ENCODE measurements at places on chromosomes 7 and 10. TPM values are rescaled to one million over a fixed set of nuclear protein-coding genes. Genes with fewer than 3 reads are reported as not detected.

- peak overlapping the region; percentile 82 for H3K4me3 ChIP-seq
- DNase-seq = peak; percentile 19
- H3K27ac ChIP-seq = peak overlapping the region; percentile 45
- H3K36me3 ChIP-seq = no peaks in the 10 kb centered on the region
- no peaks in the 10 kb centered on the region for H3K27me3 ChIP-seq
- peaks cover 42% of the 10 kb centered on the region for H3K4me1 ChIP-seq
These were observed 37.9 kb upstream of the RASGEF1A start for GRCh38 chr10:43304687-43305333.

DNA sequence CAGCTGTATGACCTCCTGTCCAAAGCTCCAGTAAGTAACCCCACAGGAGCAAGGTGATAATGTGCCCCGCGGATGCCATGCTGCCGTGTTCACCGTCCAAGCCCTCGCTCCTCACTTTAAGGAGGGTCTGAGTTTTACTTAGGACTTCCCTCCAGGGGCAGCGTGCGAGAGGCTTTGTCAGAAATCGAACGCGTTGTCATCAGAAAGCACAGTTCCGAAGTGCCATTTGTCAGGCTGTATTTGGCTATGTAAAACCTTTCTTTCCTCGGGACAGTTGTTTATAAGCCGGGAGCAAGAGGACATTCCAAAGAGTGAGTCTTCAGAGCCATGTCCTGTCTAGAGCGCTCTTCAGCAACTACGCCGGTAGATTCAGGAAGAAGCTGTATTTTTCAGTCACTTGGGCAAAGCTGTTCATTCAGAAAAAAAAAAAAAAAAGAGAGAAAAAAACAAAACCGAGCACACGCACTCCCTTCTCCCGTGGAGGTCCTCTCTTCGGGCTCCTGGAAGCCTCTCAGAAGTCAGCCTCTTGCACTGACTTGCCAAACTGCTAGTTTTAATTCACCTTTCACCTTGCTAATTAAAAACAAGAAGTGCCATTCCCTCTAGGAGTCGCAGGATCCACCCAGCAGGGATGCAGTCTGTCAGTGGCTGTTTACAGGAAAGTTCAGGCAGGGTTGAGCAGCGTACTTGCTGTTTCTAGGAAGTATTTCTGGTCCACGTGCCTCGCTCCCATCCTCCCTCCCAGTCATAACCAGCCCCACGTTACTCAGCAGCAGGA lies at the start of gene SEMA3E:
SEMA3E (minus strand) TSS at position 676 of the 778 bp plus-strand sequence.
- no peak within 1 kb of the TSS for H3K4me3 ChIP-seq
- no peak within 1 kb of the TSS for H3K27ac ChIP-seq
- no peaks in the 10 kb centered on the region for H3K36me3 ChIP-seq
- DNase-seq = no peak
- no peaks in the 10 kb centered on the region for H3K27me3 ChIP-seq

- no peak for DNase-seq
- H3K36me3 ChIP-seq = no peaks in the 10 kb centered on the region
- H3K4me1 ChIP-seq = peaks cover 7% of the 10 kb centered on the region
- peaks cover 7% of the 10 kb centered on the region for H3K27me3 ChIP-seq
These were observed 109.1 kb downstream of the ELAPOR2 start for GRCh38 chr7:86950360-86950759.

DNA sequence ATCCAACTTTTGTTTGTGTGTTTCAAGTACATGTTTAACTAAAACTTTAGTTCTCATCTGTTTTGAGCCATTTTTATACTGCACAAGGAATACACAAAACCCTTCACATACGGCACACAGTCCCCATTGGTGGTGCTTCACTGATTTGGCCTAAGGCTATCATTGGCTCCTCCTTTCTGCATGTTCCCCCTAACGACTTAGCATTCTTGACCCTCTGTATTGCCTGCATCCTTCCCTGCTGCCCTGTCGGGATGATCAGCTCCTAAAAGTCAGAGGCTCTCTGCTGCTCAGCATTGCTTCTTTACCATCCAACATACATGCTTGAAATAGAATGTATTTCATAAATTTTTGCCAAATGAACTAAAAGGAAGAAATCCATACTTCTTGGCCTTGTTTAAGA lies 111.4 kb upstream of the ABCB5 start:
- H3K4me1 ChIP-seq = no peaks in the 10 kb centered on the region
- no peak overlapping the region for H3K27ac ChIP-seq
- H3K4me3 ChIP-seq = no peak overlapping the region
- no peaks in the 10 kb centered on the region for H3K27me3 ChIP-seq

GRCh38 chr10:21176934-21177480 lies 279.9 kb upstream of the NEBL start:
- H3K36me3 ChIP-seq = no peaks in the 10 kb centered on the region
- no peak overlapping the region for H3K4me3 ChIP-seq
- H3K27me3 ChIP-seq = peaks cover 38% of the 10 kb centered on the region
- H3K4me1 ChIP-seq = no peaks in the 10 kb centered on the region

GRCh38 chr10:93580828-93581227 lies 14.4 kb downstream of the FFAR4 start:
- no peaks in the 10 kb centered on the region for H3K4me1 ChIP-seq
- H3K27ac ChIP-seq = no peak overlapping the region
- peaks cover 2% of the 10 kb centered on the region for H3K36me3 ChIP-seq
- H3K4me3 ChIP-seq = no peak overlapping the region
- no peak for DNase-seq
- H3K27me3 ChIP-seq = peaks cover 9% of the 10 kb centered on the region

- H3K36me3 ChIP-seq = no peaks in the 10 kb centered on the region
- H3K4me1 ChIP-seq = peaks cover 5% of the 10 kb centered on the region
- no peak overlapping the region for H3K4me3 ChIP-seq
- H3K27ac ChIP-seq = no peak overlapping the region
- no peak for DNase-seq
These were observed 1.5 kb upstream of the MET start for GRCh38 chr7:116670409-116671015.

DNA sequence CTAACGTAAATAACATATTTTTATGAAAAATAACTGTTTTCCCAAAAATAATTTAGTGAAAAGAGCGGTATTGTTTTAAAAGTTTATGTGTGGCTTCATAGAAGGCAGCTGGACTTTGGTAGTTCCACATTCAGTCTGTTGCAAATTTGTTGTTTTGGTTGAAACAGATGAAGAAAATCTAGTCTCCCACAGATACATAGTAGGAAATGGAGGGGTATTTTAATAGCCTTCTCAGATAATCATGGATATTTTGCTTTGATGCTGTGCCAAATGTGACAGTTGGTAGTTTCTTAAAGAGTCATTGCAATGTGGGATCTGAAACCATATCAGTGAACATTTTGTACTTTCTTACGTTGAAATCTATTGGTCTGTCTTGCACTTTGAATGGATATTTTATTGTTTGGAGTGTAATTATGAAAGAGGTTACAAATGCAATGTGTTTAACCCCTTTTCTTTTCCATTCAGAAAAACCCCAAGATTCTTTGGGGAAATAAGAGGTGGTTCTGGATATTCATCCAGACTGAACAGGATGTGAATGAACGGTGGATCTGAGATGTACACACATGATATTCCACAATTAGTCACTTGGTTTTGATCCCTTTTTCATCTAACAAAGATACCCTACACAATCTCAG lies 10.4 kb downstream of the ZNF365 start:
- no peaks in the 10 kb centered on the region for H3K36me3 ChIP-seq
- H3K27me3 ChIP-seq = no peaks in the 10 kb centered on the region
- peak overlapping the region; percentile 49 for H3K27ac ChIP-seq
- peaks cover 22% of the 10 kb centered on the region for H3K4me1 ChIP-seq

DNA sequence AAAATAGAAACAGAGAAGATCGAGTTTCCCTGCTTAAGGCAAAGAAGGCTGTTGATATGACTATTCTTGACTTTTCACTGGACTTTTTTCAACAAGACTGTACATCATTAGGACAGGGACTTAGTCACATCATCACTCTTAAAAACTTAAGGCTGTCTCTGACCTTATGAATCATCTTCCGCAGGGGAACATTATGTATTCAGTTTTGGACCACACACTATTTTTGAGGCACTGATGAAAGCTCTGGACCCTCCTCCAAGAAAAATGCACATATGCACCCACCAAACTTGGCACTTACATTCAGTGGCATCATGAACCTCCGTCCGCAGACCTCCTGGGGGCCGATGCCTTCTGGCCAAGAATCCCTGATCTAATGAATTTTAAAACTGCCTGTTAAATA lies 96.4 kb downstream of the CALD1 start:
- DNase-seq = no peak
- no peaks in the 10 kb centered on the region for H3K36me3 ChIP-seq
- H3K27me3 ChIP-seq = peaks cover 33% of the 10 kb centered on the region
- H3K4me1 ChIP-seq = no peaks in the 10 kb centered on the region
- H3K4me3 ChIP-seq = no peak overlapping the region
- no peak overlapping the region for H3K27ac ChIP-seq

DNA sequence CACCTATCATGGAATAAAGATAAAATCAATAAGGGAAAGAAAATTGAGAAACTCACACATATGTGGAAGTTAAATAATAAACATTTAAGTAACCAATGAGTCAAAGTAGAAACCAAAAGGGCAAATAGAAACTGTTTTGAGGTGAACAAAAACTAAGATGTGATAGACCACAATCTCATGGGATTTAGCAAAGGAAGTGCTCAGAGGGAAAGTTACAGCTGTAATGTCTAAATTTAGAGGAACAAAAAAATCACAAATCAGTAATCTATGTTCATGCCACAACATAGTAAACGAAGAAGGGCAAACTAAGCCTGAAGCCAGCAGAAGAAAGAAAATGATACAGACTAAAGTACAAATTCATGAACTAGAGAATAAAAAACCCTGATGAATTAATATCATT lies 16.3 kb downstream of the CYP3A4 start:
- peaks cover 50% of the 10 kb centered on the region for H3K27me3 ChIP-seq
- H3K27ac ChIP-seq = no peak overlapping the region
- no peak overlapping the region for H3K4me3 ChIP-seq

DNA sequence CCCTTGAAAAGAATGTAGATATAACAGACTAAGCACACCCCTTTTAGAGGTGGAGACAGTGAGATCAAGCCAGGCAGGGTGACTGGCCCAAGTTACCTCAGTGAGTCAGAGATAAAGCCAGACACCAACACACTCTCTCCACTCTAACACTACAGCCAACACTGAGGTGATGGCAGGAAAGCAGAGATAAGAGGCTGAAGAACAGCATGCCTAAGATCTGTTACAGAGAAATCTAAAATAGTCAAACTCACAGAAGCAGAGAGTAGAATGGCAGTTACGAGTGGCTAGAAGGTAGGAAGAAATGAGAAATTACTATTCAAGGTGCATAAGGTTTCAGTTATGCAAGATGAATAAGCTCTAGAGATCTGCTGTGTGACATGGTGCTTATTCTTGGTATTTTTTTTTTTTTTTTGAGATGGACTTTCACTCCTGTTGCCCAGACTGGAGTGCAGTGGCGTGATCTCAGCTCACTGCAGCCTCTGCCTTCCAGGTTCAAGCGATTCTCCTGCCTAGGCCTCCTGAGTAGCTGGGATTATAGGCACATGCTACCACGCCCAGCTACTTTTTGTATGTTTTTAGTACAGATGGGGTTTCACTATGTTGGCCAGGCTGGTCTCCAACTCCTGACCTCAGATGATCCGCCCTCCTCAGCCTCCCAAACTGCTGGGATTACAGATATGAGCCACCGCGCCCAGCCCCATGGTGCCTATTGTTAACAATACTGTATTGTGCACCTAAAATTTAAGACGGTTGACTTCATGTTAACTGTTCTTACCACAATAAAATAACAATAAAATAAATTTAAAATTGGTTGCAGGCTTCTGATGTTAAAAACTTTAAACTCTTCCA lies 28.7 kb downstream of the ICA1 start:
- DNase-seq = no peak
- H3K27me3 ChIP-seq = peaks cover 41% of the 10 kb centered on the region

- no peak for DNase-seq
- peaks cover 5% of the 10 kb centered on the region for H3K36me3 ChIP-seq
- H3K4me3 ChIP-seq = no peak overlapping the region
- H3K27me3 ChIP-seq = peaks cover 20% of the 10 kb centered on the region
- H3K4me1 ChIP-seq = peaks cover 3% of the 10 kb centered on the region
- H3K27ac ChIP-seq = no peak overlapping the region
These were observed 72.4 kb downstream of the ABCC2 start for GRCh38 chr10:99854860-99855259.

GRCh38 chr10:121059351-121059750 lies 208.2 kb downstream of the WDR11 start:
- peaks cover 20% of the 10 kb centered on the region for H3K27me3 ChIP-seq
- no peak overlapping the region for H3K4me3 ChIP-seq
- H3K27ac ChIP-seq = no peak overlapping the region
- H3K4me1 ChIP-seq = no peaks in the 10 kb centered on the region
- no peak for DNase-seq

- H3K4me3 ChIP-seq = no peak overlapping the region
- peaks cover 5% of the 10 kb centered on the region for H3K36me3 ChIP-seq
- H3K27me3 ChIP-seq = no peaks in the 10 kb centered on the region
- DNase-seq = no peak
- H3K27ac ChIP-seq = no peak overlapping the region
These were observed 23.6 kb downstream of the DAGLB start for GRCh38 chr7:6423942-6424701.

GRCh38 chr7:129605960-129606614 lies 5.4 kb upstream of the NRF1 start:
- DNase-seq = no peak
- H3K27ac ChIP-seq = no peak overlapping the region
- no peaks in the 10 kb centered on the region for H3K27me3 ChIP-seq
- no peak overlapping the region for H3K4me3 ChIP-seq
- H3K4me1 ChIP-seq = peaks cover 24% of the 10 kb centered on the region

DNA sequence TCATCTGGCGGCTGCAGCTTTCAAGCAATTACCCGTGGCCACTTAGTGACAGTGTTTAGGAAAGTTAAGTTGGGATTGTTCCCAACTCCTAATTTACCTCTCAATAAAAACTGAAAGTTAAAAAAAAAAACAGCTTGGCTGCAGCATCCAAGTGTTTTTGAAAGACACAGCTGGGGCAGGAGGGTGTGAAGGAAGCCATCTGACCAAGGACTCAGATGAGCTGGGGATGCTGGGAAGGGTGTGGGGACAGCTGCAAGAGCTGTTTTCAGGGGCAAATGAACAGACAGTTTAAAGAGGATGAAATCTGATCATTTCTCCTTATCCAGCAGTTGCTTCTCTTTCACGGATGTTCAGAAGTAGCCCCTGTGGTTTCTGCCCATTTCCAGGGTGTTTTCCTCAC lies 129.2 kb upstream of the CDCA7L start:
- no peak for DNase-seq
- no peaks in the 10 kb centered on the region for H3K4me1 ChIP-seq
- H3K27me3 ChIP-seq = peaks cover 38% of the 10 kb centered on the region
- H3K36me3 ChIP-seq = peaks cover 2% of the 10 kb centered on the region
- no peak overlapping the region for H3K4me3 ChIP-seq

The STRIP2 gene
- total RNA-seq = 2.1 TPM

The CHCHD1 gene
- total RNA-seq = 6.6 TPM

The UNC5B gene
- not detected for total RNA-seq

The KIF11 gene
- 1.0 TPM for total RNA-seq

The LRRD1 gene
- total RNA-seq = not detected

The OR2A42 gene
- total RNA-seq = not detected

The UPK3B gene
- 4.4 TPM for total RNA-seq
